T47D (cell line): ENCODE measurements at places on chromosomes 12 and 14.

GRCh38 chr14:21802441-21802840 is 128.8 kb upstream of the OR4E1 start:
- no peak for DNase-seq

GRCh38 chr12:90619943-90620342 is 335.0 kb downstream of the CCER1 start:
- no peak for DNase-seq

GRCh38 chr14:99707921-99708320 is 23.8 kb downstream of the CYP46A1 start:
- no peak for DNase-seq

DNA sequence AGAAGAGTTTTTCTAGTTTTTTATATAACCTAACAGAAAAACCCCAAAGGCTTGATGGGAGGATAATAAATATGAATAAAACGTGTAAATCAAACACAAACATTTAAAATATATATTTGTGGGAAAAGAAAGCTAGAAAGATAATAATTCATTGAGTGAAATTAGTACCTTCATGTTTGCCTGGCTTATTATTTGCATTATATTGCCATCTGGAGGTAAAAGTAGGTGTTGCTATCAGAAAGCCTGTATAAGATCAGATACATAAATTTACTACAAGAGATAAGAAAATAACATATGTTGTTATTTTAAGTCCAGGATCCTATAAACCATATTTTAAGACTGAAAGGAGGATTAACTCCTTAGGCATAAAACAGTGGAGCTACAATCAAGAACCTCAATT is 77.7 kb downstream of the NTS start:
- no peak for DNase-seq

DNA sequence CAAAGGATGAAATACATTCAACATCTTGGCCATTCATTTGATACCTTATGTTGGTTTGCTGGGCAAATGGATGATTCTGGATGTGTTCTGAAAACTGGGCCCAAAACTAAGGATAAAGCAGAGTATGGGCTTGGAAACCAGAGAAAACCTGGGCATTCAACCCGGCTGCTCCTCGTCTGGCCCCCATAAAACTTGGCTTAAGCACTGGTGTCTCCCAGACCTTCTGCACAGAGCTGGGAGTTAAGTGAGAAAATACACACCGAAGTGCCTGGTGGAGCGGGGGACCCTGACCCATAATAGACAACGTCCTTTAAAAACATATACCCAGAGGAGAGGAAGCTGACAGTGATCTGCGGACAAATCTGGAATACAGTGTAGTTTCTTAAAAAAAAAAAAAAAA is 112.5 kb downstream of the FOXN3 start:
- no peak for DNase-seq

DNA sequence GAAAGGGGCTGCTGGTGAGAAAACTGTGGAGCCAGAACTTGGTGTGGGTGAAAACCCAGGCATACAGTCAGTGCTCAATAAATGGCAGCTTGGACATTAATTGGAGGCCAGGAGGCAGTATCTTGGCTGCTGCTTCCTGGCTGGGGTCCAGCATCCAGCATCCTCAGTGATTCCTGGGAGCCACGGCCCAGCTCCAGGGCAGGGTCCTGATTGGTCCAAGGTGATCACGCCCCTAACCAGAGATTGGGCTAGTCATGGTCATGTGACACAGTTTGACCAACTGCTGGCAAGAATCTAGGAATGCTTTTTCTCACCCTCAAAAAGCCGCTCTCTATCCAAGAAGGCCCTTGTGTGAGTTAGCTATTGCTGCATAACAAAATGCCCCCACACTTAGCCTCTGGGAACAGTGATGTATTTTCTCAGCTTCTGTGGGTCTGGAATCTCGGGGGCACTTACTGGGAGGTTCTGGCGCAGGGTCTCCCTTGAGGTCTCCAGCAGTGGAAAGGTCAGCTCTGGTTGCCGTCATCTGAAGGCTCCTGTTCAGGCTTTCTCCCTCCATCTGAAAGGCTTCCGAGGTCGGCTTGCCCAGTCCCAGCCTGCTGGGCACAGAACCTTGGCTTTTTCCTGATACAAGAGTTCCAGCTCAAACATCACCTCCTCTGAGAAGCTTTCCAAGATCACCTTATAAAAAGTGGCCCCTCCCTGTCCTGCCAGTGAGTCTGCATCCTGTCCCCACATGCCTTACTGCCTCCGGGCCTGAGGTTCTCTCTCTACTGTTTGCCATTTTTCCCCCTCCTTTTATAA is 119.2 kb upstream of the NCOR2 start:
- no peak for DNase-seq

GRCh38 chr12:41802803-41803202 is 341.9 kb downstream of the GXYLT1 start:
- DNase-seq = no peak
